CD4-positive, alpha-beta T cell (primary cell): ENCODE measurements at places on chromosomes 6 and 20.

DNA sequence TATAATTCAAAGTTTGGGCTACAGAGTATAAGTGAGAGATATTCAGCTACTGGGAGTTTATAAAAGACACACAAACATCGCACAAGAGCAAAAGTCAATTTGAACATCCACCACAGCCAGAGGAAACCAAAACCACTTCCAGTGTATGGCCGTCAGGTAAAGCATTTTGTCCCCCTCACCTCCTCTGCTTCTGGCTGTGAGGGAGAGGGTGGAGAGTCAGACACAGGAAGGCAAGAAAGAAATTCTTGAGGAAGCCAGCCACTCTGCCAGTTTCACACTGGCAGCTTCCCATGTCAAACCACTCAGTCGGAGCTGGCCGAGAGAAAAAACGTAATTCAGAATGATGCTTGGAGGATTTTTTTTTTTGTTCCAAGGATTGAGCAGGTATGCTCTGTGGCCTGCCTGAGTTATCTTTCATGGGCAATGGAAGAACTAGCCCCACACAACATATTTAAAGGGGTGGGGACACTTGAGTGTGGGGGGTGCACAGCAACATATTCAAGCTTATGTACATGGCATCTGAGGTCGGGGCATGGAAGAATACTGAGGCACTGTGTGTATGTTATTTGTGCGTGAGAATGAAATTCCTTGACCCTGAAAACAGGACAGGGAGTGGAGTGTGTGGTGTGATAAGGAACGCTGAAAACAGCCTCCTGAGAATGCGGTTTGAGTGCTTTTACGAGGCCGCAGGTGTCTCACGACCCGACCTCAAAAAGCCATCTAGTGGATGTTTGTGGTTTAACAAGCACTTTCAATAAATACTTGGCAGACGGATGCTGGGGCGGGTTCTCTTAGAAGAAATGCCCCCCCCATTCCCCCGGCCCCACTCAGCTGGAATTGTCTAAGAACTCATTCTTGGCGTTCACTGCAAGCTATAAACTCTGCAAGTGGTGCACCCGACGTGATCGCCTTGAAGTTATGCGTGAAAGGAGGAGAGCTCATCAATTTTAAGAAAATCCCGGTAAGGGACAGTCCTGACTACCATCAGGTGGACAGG is 27.5 kb upstream of the ZBTB22 start:
- H3K36me3 ChIP-seq: no peaks in the 10 kb centered on the region
- peak overlapping the region; percentile 88 for H3K27ac ChIP-seq
- peak overlapping the region; percentile 24 for H3K4me3 ChIP-seq
- peak; percentile 74 for DNase-seq

GRCh38 chr6:149074832-149075258 is 242.7 kb upstream of the TAB2 start:
- no peak for DNase-seq
- H3K4me1 ChIP-seq: peaks cover 10% of the 10 kb centered on the region
- no peak overlapping the region for H3K4me3 ChIP-seq
- H3K27ac ChIP-seq: no peak overlapping the region
- no peaks in the 10 kb centered on the region for H3K36me3 ChIP-seq

GRCh38 chr6:108559884-108560462 is 744 bp upstream of the FOXO3 start:
- H3K4me1 ChIP-seq: peaks cover 33% of the 10 kb centered on the region
- H3K4me3 ChIP-seq: peak overlapping the region; percentile 99
- no peaks in the 10 kb centered on the region for H3K27me3 ChIP-seq

DNA sequence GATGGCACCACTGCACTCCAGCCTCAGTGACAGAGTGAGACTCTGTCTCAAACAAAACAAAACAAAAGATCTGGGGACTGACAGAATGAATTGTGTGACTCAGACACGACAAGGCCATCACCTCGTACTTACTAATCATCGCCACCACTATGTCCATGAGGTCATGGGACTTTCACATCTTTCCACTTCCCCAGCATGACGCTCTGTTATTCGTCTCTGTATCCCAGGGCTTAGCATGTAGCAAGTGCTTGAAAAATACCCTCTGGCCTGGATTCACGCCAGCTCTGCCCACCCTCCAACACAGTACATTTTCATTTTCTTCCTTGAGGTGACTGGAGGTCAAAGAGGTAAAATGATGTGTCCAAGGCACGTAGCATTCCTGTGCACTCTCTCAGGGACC is 27.8 kb downstream of the FGD2 start:
- H3K36me3 ChIP-seq: no peaks in the 10 kb centered on the region
- H3K4me3 ChIP-seq: no peak overlapping the region
- no peaks in the 10 kb centered on the region for H3K27me3 ChIP-seq
- peaks cover 7% of the 10 kb centered on the region for H3K4me1 ChIP-seq
- no peak overlapping the region for H3K27ac ChIP-seq

DNA sequence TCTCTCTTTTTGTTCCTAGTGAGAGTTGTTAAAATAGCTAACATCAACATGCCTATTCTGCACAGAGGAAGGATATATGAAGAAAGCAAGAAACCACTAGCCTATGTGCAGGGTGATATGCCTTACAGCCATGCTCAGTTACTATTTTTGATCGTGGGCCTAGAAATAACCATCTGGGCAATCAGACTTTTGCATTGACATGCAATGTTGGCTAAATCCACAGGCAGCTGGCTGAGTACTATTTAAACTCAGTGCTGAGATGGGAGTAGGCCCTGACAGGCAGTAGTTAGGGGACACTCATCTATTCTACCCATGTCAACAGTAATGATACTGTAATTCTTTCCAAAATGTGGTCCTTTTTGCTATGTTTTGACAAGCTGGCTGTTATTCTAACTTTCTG is 89.6 kb downstream of the HDGFL1 start:
- H3K27me3 ChIP-seq: no peaks in the 10 kb centered on the region
- H3K36me3 ChIP-seq: no peaks in the 10 kb centered on the region
- no peak overlapping the region for H3K4me3 ChIP-seq
- no peak for DNase-seq
- no peaks in the 10 kb centered on the region for H3K4me1 ChIP-seq
